CD8-positive, alpha-beta T cell (primary cell): ENCODE measurements at places on chromosomes 3 and 15.
A peak's percentile ranks its signal among the peaks of the same experiment; 100 is the strongest.

GRCh38 chr3:183022936-183023516 is 42.7 kb upstream of the DCUN1D1 start:
- no peak for DNase-seq

- peak; percentile 68 for DNase-seq
These were observed at the start of gene FAM219B for GRCh38 chr15:74906450-74907162. TSS of gene FAM219B (minus strand) at chr15:74906851. CDS start at chr15:74906800, 51 bp downstream.

DNA sequence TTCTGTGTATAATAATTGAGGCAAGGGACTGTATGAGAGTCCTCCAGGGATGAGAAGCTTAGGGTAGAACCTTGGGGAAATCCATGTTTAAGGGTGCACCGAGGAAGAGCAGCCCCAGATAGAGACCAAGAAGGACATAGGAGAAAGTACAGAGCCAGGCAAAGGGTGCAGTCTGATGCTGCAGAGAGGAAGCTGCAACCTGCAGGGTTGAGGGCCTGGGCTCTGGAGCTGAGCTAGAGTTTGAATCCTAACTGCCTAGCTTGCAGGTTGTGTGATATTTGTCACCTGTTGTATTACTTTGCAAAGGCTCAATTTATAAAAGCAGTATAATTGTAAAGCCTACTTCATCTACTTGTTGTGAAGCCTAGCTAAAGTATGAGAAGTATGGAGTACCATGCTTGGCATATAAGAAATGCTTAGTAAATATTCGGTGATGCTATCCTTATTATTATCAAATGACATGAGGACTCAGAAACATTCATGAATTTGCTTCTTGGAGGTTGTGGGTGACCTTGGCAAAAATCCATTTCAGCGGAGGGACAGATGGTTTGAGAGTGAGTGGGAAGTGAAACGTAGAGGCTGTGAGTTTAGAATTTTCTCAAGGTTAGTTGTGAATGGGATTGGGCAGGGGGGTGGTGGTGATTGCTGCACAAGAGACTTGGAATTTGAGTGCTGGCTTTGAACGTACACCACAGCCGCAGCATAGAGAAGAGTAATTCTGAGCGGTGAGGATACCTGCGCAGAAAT is 43.8 kb downstream of the PLCL2 start:
- no peak for DNase-seq

DNA sequence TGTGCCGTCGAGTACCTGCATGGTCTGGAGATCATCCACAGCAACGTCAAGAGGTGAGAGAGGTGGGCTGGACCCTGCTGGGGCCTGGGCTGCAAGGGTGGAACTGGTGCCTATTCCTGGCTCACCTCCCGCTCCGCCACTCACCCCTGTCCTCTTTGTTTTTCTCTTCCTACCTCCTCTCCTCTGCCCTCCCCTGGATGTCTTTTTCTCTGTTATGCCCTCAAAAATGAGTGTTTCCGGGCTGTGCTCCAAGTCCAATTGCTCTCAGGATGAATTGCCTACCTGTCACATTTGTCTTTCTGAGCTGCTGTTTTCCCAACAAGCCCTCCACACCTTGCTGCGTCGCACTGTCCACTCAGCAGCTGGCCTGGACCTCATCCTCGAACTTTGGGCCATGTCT is 28.5 kb upstream of the TATDN2 start:
- DNase-seq, result no peak

DNA sequence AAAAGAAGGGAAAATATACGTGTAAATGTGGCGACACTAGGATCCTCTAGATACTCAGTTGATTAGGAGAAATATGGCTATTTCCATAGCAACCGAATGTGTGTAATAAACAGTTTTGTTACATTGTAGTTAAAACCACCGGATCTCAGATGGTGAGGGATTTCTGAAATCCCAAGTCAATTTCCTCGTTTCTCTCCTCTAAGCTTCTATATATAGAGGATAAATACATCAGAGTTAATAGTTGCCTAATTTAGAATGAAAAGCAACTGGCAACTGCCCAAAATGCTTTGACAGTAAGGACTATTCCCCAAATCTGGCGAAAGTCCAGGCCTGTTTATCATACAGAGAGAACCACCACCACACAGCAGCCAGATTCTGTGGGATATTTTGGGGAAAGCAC is 112.6 kb downstream of the GABRB3 start:
- no peak for DNase-seq

DNA sequence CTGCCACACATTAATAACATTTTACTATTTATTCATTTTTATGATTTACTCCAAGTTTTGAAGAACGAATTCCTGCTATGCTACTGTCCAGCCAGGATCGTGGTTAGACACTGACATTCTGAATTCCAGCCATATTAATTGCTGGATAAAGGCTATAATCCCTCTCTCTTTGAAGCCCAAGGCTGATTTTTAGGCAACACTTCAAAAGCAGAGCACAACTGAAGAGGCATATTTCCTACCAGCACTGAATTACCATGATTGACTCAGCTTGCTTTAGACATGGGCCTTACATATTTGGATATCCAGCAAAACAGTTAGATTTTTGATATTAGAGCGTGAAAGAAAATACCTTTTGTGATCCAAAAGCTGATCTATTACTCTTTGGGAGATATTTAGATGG is 205.0 kb downstream of the ZIC1 start:
- no peak for DNase-seq

DNA sequence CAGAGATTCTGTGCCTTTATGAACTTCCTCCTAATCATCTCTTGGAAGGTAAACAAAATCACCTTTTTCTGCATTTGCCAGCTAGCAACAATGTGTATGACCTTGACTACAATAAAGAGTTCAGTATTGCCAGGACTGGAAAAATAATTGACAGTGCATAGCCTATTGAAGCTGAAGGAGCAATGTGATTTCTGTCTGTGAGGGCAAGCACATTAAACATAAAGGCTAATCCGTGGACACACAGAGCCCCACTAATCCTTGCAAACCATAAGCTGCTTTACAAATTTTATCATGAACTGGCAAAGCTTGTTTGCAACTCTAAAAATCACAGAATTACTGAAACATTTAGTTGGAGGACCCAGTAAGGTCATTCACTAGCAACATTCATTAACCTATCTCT is 563.8 kb downstream of the PYDC2 start:
- no peak for DNase-seq

GRCh38 chr15:36499412-36500389 is 79.7 kb upstream of the CDIN1 start:
- DNase-seq, result no peak

GRCh38 chr15:59963322-59963721 is 40.8 kb upstream of the FOXB1 start:
- DNase-seq, result no peak

DNA sequence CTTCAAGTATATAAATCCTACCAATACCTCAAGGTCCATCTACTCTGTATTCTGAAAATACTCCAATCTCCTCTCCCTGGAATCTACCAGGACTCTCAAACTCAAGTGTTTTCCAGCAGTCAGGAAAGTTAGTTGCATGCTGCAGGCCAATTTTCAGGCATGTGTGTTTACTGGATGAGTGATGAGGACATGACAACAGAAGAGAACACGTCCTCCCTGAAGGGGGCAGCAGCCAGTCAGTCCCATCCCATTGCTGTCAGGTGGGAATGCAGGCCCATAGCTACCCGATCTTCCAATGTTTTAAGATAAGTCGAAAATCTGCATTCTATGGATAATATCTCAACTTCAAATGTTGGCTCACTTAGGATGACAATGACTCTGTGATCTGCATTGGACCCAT is 496.2 kb downstream of the FHIT start:
- no peak for DNase-seq

- DNase-seq, result no peak
These were observed 757 bp downstream of the VWA5B2 start for GRCh38 chr3:184230081-184230602.

DNA sequence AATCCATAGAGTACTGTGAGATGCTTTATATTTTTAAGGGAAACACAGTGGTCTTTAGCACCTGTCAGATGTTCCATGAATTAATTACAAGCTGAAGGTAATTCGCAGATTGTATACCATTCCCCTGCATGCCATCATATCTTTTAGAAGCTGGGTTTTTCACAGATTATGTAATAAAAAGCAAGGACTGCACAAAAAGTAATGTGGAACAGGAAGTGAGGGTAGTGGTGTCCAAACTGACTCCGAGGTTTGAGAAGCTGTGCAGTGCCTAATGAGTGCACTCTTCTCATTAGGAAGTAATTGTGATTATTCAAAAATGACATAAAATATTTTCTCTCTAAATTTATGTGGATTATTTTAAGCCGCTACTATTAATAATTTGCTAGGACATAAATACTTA is 123.2 kb downstream of the GOLIM4 start:
- DNase-seq, result no peak

- no peak for DNase-seq
These were observed 21.0 kb upstream of the CCDC174 start for GRCh38 chr3:14630404-14631100.

- DNase-seq, result no peak
These were observed 216.9 kb upstream of the THBS1 start for GRCh38 chr15:39363761-39364586.

GRCh38 chr3:196641333-196642054 is 2.0 kb downstream of the NRROS start:
- DNase-seq, result no peak

DNA sequence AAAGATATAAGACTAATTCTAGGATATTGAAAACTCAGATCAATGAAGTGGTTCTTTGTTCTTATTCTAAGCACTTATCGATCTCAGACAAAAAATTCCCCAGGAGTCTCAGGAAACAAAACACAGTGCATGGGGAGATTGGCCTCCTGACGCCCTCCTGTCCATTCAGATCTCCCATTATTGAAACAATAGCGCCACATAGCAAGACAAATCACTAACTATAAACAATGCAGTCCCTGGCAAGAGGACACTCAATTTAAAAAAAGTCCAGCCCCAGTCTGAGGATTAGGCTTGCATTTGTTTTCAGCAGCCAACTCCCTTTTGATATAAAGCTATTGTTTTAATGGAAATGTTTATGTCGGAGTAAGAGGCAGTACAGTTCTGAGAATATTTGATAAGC is 528.2 kb downstream of the GABRG3 start:
- DNase-seq, result no peak

DNA sequence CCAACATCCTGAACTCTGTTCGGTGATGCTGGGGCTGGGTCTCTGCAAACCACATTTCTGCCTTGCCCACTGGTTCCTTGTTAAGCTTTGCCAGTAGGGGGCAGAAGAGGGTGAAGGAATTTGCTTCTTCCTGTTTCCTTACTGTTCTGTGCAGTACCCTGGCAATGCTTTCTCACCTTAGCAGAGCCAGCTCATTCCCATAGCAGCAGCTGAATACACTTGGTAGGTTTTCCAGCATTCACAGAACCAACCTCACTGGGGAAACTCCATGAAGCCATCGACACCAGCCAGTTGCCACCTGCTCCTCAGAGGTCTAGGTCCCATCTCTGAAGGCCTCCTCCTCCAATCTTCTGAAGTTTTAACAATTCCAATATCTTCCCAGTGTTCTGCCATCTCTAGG is 308.4 kb downstream of the PDCD6IP start:
- no peak for DNase-seq

- no peak for DNase-seq
These were observed 24.9 kb downstream of the ZXDC start for GRCh38 chr3:126450744-126451143.
